ENCODE measurements at places on chromosomes 2 and 18.
A peak's percentile ranks its signal among the peaks of the same experiment; 100 is the strongest.

DNA sequence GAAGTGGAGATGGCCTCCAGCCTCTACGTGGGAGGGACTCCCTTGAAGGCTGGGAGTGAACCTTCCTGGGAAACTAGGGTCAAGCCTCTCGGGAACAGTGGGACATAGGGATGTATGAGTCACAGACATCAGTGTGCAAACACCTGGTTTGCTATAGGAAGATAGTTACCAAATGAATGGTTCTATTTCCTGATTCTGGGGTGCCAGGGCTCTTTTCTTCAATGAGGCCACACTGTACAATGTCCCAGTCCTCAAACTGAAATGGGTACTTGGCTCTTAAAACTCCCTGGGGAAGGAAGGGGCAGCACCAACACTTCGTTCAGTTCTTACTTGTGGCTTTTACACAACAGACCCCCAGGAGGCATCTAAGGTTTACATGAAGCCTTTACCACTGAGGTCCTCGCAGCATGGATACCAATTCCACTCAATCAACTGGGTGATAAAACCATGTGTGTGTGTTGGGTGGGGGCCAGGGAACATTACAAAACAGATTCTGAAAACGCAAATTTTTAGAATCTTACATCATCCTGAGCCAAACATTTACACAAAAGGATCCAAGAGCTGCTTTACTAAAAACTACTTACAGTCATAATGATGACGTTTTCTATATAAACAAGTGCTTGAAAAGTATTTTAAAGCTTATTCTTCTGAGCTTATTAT is 10.4 kb downstream of the ERFE start:
- DNase-seq: no peak

GRCh38 chr2:200470230-200470629 is 39.6 kb downstream of the KCTD18 start:
- no peak for DNase-seq

DNA sequence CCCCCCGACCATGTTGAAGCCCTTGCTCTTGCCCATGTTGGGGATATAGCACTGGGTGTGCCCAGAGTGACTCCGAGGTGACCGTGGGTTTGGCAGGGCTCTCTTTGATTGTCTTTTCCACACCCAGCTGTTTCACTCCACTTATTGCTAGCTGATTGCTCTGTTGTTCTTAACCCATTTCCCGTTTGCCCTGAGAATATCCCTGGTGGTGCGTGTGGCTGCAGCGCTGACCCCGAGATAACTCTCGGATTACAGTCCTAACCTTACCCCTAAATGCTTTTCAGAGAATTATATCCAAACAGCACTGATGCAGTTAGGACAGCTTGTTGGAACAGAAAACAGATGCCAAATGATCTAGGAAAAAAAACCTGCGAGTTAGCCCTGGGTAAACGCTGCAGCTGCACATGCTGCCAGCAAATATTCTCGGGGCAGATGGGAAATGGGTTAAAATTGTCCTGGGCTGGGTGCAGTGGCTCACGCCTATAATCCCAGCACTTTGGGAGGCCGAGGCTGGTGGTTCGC is 34.3 kb upstream of the SNORC start:
- DNase-seq: no peak

- DNase-seq: no peak
These were observed 107.9 kb upstream of the IL1R2 start for GRCh38 chr2:101883860-101884259.

GRCh38 chr2:216932113-216932862 is 72.4 kb upstream of the TNP1 start:
- DNase-seq: no peak

DNA sequence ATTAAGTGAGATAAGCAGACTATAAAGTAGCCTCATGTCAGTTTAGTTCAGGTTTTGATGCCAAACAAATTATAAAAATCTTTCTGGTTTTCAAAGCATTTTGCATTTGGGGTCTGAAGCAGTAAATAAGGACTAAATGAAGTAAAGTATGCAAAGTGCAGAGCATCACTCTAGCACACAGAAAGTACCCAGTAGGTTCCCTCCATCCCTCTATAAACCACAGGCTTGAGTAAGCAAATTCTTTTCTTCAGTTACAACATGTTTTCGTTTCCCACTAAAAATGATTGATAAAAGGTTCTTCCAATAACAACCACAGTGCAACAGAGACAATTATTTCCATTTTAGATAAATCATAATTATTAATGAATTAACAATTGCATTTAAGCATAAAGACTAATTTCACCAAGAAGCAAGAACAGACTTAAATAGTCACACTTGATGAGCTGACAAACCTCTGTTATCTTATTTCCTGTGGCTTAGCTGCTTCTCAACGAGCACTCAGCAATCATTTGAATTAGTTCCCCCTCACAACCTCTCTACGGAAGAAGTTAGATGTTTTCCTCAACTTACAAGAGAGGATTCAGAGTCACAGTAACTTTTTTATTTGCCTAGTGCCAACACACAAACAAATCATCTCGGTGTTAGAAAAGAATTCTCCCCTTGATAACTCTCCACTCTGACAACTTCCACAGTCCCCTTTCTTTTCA is 249.8 kb downstream of the NBAS start:
- no peak for DNase-seq

- DNase-seq: no peak
These were observed 100.6 kb downstream of the LIPG start for GRCh38 chr18:49662506-49662905.

DNA sequence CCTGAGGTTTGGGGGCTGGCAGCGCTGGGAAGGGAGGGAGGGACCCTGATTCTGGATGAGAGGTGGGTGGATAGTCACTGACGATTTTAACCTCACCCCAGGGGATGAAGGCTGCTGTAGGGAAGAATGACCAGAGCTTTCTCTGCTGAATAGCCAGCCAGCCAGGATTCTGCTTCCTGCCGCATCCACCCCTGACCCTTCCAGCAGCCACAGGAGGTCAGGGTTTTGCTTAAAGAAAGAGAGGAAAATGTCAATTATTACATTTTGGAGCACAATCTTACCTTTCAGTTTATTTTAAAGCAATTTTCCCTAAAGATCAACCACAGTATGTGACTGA is 217.7 kb downstream of the GBX2 start:
- no peak for DNase-seq

DNA sequence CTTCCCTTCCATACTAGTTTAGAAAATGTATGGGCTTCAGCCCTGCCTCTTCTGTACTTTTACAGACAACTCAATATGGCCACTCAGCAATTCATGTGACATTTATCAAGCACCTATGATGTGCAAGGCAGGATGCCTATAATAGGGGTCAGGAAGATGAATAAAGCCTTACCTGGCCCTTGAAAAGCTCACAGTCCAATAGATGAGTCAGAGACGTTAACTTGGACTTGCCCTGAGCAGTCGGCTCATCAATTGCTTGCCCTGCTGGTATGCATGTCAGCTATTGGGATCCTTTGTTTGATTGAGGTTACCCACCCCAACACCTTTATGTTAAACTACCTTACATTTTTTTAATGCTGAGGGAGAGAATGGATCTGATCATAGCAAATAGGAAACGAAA is 116.1 kb downstream of the DNER start:
- no peak for DNase-seq

GRCh38 chr2:67773851-67774250 is 289.0 kb downstream of the C1D start:
- no peak for DNase-seq

GRCh38 chr18:1392046-1392445 is 487.4 kb downstream of the ADCYAP1 start:
- no peak for DNase-seq

DNA sequence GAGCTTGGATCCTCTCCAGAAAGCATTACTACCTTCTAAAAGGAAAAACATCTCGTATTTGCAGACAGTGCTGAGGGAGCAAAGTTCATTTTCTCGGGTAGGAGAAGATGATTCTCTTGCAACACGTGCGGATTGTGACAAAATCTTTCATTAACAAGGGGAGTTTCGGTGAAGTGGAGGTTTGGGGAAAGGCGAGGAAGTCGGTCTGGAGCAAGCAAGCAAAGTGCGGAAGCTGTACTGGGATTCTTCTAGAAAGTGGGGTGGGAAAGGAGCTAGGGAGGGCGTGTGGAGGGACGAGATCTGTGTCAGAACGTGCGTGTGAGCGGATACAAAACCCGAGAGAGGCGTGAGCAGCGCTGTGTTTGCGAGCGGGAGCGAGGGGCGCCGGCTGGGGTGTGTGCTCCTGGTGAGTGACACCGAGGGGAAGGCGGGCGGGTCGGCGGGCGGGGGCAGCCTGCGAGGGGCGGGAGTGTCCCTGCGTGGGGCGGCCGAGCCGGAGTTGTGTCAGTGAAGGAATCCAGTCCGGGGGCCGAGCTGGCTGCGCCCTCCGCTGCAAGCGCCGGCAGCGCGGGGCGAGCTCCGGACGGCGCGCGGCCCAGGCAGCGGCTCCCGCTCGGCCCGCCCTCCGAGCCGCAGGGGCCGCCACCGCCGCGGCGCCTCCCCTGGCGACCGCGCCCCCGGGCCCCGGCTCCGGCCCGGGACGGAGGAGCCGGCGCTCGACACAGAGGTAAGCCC is at the start of gene SPATS2L:
Gene SPATS2L (plus strand): TSS at position 498 of the 735 bp plus-strand sequence. CDS start 82,552 bp downstream, outside the sequence.
- peak; percentile 6 for DNase-seq

GRCh38 chr2:36300697-36301096 is 54.9 kb upstream of the CRIM1 start:
- DNase-seq: no peak

GRCh38 chr2:176491172-176491904 is 222.1 kb downstream of the MTX2 start:
- DNase-seq: no peak

DNA sequence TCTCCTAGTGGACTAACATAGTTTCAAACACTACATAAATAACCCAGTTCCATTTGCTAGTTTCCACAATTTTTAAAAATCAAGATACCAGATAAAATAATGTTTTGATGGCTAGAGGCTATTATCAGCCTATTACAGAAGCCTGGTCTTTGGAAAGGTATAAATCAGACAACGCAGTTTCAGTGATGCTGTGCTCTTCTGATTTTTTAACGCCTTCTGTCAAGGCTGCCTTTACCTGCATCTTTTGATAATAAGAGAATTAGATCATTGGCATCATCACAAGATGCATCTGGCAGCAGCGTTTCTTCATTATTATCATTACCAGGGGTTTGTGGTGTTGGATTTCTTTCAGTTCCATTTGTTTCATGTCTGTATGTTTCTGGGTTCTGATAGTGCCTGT is 268.7 kb downstream of the MTX2 start:
- DNase-seq: no peak

DNA sequence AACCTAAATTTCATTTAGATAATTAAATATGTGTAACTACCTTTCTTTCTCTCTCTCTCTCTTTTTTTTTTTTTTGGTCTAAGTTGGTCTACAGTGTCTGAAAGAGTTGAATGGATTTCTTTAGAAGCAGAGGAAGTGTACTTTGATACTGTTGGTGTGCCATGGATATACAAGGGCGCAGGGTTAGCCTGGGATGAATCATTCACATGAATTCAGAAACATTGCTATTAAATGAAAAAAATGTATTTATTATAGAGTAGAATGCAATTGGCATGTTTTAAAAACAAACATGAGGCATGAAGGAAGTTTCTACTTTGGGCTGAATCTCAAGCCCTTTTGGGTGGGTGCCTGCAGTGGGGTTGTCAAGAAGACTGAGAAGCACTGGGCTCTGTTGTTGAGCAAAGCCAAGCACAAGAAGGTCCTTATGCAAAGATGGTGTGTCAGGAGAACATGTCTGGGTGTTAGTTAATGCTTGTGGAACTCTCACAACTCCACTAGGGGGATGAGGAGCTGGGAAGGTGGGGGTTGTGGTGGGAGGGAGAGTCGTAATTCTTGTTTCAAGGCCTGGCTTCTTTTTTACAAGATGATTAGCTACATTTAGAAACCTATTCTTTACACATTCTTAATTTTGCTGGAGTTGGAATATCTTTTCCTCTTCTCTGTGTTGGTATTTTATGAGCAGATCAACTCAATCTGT is 57.9 kb downstream of the LYPD6 start:
- no peak for DNase-seq

- DNase-seq: no peak
These were observed 331 bp downstream of the SERPINE2 start for GRCh38 chr2:224038830-224039079.

DNA sequence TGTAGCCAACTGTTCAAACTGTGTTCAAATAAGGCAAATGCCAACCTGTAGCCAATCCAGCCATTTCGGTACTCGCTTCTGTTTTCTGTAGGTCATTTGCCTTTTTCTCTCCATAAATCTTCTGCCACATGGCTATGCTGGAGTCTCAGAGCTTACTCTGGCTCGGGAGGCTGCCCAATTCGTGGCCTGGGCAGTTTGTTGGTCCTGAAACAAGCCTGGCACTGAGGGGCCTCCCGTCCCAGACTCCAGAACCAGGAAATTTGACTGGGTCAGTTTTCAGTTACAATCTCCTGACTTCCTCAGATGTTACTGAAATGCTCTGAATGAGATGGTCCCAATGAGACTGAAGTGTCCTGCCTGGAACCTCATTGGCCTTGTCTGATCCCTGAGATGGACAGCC is 120.8 kb upstream of the NPAS2 start:
- DNase-seq: no peak

GRCh38 chr2:8628866-8629209 is 53.0 kb upstream of the ID2 start:
- no peak for DNase-seq

- DNase-seq: no peak
These were observed 12.8 kb upstream of the TMEM237 start for GRCh38 chr2:201656102-201656501.

DNA sequence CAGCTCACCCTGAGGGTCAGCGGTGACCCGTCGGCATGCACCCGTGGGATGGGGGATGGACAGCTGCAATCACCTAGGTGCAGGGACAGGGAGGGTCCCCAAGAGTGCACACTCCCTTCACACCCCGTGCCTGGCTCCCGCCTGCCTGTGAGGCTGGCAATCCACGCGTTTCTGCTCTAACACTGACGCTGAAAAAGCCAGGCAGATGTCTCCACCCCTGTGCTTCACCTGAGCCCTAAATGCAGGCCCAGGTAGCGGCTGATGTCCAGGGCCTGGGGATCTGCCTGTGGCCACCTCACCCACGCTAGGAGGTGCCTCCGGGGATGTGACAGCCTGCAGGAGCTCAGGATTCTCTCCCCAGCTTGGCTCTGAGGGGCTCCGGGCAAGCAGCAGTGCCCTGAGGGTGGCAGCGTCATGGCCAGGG is 212.0 kb upstream of the SALL3 start:
- DNase-seq: no peak

DNA sequence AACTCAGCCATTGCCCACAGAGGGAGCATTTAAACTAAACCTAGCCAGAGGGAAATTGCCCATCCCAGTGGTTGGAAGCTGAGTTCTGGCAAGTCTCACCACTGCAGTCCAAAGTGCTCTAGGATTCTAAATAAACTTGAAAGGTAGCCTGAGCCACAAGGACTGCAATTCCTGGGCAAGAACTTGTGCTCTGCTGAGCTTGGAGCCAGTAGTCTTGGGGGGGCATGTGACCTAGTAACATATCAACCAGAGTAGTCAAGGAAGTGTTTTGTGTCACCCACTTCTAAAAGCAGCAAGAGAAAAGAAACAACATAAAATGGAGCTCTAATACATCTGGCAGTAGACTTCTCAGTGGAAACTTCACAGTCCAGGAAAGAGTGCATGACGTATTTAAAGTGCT is 167.0 kb downstream of the PTH2R start:
- no peak for DNase-seq

Measured in T follicular helper cell (primary cell).